ENCODE measurements at places on chromosomes 11 and 22.

DNA sequence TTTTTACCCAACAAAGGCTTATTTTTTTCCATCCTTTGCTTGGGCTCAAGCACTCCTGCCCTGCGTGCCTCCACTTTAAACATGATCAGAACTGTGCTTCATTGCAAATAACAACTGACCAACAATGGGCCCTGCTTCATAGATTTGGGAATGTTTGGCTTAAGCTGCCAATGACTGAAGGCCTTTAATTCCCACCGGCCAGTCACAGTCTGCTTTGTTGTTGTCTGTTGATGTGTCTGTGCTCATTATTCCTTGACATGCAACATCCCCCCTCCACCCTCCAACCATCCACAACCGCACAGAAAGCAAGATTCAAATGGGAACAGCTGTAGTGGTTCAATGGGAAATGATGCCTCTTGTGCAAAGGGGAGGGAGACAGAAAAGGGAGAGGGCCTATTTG lies 23.0 kb downstream of the PAX6 start:
- DNase-seq, result no peak

GRCh38 chr22:47718337-47718736 lies 955.9 kb downstream of the TBC1D22A start:
- DNase-seq, result no peak

- no peak for DNase-seq
Observed at GRCh38 chr11:95922099-95922498, 1.8 kb downstream of the MTMR2 start.

- DNase-seq, result peak; percentile 72
Observed at GRCh38 chr22:37659066-37659896, 758 bp downstream of the PDXP start.

DNA sequence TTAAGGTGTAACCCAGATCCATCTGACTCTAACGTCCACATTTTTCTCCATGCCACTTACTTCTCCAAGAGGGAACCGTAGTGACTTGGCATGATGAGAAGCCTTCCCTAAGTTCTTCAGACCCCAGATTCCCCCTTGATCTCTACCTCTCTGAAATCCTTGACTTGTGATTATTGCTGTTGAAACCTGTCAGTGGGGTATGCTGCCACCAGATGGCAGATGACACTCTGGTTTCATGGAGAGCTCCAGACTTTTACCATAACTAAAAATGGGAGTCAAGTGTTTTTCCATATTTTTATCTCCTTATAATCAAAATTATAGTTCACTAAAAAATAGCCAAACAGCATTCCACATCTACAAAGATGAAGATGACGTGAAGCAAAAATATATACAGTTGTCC lies 504.2 kb downstream of the SOX6 start:
- DNase-seq, result no peak

Data from D341Med (cell line).